Germinal center (tissue), 1 donor: ENCODE measurements at places on chromosomes 4 and X.

- DNase-seq: peak; percentile 10
Measured at GRCh38 chrX:108020631-108021030, 24.2 kb upstream of the VSIG1 start.

GRCh38 chr4:5734853-5735252 is 23.9 kb downstream of the EVC start:
- no peak for DNase-seq

GRCh38 chrX:150225756-150226155 is 137.4 kb upstream of the MAMLD1 start:
- no peak for DNase-seq

DNA sequence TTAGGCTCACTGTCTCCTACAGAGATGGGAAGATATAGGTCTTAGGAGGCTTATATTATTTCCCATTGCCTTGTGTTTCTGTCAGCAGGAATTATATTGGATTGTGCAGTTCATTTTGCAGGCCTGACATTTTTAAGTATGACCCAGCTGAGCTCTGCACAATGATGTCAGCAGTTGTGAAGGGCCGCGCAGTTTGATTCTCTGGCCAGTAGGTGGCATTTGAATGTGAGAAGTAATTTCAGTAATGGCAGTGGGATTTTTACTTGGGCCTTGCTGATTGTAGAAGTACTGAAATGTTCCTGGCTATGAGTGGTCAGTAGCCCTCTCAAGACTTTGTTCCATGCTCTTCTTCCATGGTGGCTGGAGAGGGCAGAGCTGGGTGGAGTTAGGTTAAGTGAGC is 247.2 kb upstream of the MTMR8 start:
- peak; percentile 2 for DNase-seq

GRCh38 chr4:173511787-173512361 is 18.2 kb downstream of the HAND2 start:
- DNase-seq: no peak

- DNase-seq: no peak
Measured at GRCh38 chr4:38167973-38168372, 207.8 kb downstream of the PTTG2 start.

GRCh38 chr4:78056265-78057129 is 626 bp upstream of the FRAS1 start:
- DNase-seq: peak; percentile 67

DNA sequence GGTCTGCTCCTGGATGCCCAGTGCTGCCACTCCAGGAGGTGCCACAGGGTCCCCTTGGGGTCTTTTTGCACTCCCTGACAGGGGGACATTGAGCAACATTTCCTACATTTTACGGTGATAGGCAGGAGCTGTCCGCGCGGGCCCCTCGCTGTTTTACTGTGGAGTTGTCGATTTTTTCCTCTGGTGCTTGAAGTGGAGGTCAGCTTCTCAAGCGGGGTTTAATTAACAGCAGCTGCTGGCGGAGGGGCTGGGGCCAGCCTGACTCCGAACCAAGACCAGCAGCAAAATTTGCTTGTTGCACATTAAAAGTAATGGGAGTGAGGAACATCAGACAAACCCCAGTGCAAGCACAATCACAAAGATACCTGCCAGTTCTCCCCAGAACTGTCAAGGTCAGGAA is 13.2 kb upstream of the SH3TC1 start:
- DNase-seq: no peak

GRCh38 chr4:187944179-187944578 is 51.4 kb upstream of the ZFP42 start:
- DNase-seq: no peak

- DNase-seq: no peak
Measured at GRCh38 chr4:117983541-117984365, 50.5 kb upstream of the NDST3 start.
